ENCODE measurements at places on chromosomes 3 and 15.

- no peak for DNase-seq
Measured at GRCh38 chr3:172549144-172549543, 25.9 kb upstream of the TNFSF10 start.

GRCh38 chr3:39284457-39284881 is 4.6 kb upstream of the CX3CR1 start:
- DNase-seq: no peak

GRCh38 chr3:12835052-12835665 is 6.2 kb downstream of the RPL32 start:
- no peak for DNase-seq

- no peak for DNase-seq
Measured at GRCh38 chr15:42119446-42119760, 25.0 kb upstream of the PLA2G4D start.

- DNase-seq: no peak
Measured at GRCh38 chr3:13191016-13191415, 117.8 kb upstream of the IQSEC1 start.

DNA sequence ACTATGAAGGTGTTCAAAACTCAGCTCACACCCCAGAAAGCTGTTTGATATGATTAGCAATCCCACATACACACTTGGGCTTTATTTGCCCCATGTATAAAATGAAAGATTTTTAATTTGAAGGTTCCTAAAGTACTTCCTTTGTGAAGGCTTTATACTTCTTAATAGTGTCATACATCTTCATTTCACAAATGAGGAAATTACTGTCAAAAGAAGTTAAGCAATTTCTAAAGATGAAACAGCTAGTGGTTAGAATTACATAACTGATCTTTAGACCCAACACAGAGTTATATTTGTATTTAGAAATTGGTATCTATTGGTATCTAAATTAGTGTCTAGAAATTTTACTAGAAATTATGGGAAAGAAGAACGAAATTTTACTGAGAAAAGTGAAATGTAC is 7.1 kb downstream of the CD200R1 start:
- DNase-seq: no peak

GRCh38 chr3:185489462-185489861 is 9.4 kb downstream of the TMEM41A start:
- DNase-seq: no peak

GRCh38 chr3:39273119-39273518 is 6.7 kb downstream of the CX3CR1 start:
- no peak for DNase-seq
